ENCODE measurements at places on chromosomes 2 and 18.

- DNase-seq: no peak
Observed at GRCh38 chr2:126145752-126146151, 510.2 kb upstream of the GYPC start.

- DNase-seq: no peak
Observed at GRCh38 chr2:153967248-153967973, 95.7 kb downstream of the GALNT13 start.

GRCh38 chr18:56517196-56517595 is 121.2 kb downstream of the TXNL1 start:
- DNase-seq: no peak

DNA sequence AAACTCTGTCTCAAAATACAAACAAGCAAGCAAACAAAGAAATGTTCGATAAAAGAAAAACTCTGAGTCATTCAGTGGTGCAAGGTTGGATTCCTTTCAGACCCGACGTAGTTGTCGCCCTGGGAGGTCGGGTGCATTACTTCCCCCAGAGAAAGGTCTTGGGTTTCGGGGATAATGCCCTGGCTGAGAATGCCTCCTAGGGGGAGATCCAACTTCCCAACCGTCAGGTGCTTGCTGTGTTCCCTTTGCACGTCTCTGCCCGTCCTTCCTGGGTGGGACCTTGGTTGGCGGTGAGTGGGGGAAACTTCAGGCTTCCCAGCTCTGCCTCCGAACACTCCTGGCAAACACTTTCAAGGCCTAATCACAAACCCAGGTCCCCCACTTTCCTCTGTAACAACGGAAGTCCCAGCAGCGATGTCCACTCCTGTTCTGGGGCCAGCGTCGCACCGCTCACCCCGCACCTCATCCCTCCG is 609 bp downstream of the TPGS2 start:
- DNase-seq: no peak

DNA sequence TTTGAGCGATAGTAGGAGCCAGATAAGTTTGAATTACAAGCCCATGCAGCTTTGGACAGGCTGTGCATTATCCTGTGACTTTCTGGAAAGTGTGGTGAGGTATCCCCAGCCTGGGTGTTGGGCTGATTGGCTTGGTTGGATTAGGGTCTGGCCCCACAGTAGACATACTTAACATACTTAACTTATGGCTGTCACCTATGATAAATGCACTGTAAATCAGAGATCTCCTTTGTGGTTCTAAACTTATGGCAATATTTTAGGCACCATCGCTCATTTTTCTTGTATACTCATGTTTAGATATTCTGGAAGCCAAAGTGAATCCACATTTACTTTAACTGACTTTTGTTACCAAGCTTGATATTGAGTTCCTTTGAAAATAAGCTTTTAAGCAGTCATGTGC is 54.8 kb downstream of the SPTBN1 start:
- no peak for DNase-seq

DNA sequence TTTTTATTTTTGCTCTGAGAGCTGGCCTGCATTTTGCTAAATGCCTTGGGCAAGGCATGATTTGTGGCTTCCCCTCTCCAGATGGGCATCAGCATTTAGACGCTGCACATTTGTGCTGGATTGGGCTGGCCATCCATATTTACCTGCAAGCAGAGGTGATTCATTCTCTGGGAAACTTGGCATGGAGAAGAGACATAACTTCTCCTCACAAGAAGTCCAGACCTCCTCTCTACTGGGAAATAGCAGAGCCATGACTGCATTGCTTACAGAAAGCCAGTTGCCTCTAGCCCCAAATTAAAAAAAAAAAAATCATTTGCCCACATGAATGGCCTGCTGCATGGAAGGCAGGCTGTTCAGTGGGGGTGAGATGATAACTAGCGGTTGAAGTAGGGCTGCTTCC is 120.1 kb downstream of the ACTR3 start:
- DNase-seq: no peak

Measured in hematopoietic multipotent progenitor cell treated with erythropoietin and hydrocortisone succinate and interleukin-3 and kit ligand, for 4 days (in vitro differentiated cells).